ENCODE measurements at places on chromosomes 16 and 17.

DNA sequence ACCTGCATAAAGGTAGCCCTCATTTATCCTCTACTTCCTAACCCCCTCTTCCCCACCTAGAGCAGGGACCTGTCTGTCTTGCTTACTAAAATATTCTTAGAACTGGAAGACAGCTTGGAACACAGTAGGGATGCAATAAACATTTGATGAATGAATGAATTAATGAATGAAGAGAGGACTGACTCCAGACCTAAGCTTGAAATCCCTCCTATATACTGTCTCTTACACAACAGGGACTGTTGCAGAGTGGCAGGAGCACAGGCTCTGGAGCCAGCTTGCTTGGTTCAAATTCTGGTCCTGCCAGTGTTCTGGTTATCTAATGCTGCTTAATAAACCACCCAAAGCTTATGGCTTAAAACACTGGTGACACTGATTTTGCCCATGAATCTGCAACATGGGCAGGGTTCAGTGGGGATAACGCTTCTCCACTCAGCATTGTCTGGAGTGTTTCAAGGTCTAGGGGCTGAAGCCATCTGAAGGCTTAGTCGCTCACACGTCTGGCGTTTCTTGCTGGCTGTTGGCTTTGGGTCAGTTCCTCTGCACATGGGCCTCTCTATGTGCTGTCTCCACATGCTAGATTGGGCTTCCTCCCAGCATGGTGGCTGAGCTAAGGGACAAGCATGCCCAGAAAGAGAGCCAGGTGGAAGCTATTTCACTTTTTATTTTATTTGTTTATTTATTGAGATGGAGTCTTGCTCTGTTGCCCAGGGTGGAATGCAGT, 12.8 kb upstream of the RAP1GAP2 start:
- DNase-seq: no peak

GRCh38 chr17:43679911-43680310, 18.2 kb upstream of the MEOX1 start:
- DNase-seq: no peak

GRCh38 chr17:70323269-70323668, 153.9 kb downstream of the KCNJ2 start:
- no peak for DNase-seq

- no peak for DNase-seq
Measured at GRCh38 chr16:67560827-67561342, 1.4 kb upstream of the CTCF start.

DNA sequence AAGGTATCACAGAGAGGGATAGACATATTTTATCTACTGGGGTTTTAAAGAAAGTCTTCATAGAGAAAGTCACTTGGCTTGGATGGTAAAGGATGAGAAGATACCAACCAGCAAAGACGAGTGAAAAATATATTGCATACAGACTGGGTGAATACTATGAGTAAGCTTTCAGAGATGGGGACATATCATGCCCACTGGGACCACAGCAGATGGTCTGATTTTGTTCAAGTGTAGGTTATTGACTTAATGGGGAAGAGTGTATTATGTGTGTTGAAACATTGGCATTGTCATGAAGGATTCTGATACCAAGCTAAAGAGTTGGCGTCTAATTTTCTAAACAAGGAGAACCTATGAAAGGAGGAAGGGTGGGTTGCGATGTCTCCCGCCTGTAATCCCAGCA, 13.8 kb upstream of the MMD start:
- no peak for DNase-seq

- no peak for DNase-seq
Measured at GRCh38 chr16:80604600-80605355, 64.0 kb downstream of the DYNLRB2 start.

- DNase-seq: no peak
Measured at GRCh38 chr16:73891129-73891542, 405.5 kb upstream of the PSMD7 start.

- DNase-seq: no peak
Measured at GRCh38 chr17:49148171-49148570, 15.6 kb downstream of the B4GALNT2 start.

GRCh38 chr17:77523540-77523939, 382.8 kb downstream of the SEC14L1 start:
- DNase-seq: no peak

- DNase-seq: peak; percentile 77
Measured at GRCh38 chr17:67365738-67366192, 612 bp downstream of the PSMD12 start.

- DNase-seq: no peak
Measured at GRCh38 chr16:21943571-21943970, 9.6 kb upstream of the UQCRC2 start.

- DNase-seq: no peak
Measured at GRCh38 chr17:71276079-71276478, 844.7 kb upstream of the SOX9 start.

DNA sequence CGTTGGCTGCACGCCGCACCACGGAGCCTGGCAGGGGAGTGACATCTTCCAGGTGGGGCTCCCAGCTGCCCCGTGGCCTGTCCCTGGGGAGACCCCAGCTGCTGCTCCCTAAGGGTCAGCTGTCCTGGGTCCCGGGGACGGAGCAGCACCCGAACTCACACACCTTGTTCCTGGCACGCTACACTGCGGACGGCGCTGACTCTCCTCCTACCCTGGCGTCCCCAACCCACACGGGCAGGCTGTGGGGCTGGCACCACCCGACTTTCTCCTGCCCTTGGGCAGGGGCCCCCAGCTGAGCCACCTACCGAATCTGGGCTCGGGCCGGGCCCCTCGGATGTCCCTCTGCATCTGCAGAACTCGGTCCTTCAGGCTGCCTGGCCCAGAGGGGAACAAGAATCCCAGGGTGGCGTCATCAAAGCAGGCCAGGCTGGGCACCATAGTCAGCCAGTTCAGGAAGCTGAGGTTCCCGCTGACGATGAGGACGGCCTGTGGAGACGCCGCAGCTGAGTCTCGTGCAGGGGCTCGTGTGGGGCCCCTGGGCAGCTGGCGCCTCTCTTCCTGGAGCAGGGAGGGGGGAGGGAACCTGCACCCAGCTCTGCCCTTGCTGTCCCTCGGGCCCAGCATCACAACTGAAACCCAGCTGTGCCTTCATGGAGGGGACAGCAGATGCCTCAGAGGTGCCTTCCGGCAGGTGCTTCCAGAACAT, 70.5 kb upstream of the GNG13 start:
- no peak for DNase-seq

DNA sequence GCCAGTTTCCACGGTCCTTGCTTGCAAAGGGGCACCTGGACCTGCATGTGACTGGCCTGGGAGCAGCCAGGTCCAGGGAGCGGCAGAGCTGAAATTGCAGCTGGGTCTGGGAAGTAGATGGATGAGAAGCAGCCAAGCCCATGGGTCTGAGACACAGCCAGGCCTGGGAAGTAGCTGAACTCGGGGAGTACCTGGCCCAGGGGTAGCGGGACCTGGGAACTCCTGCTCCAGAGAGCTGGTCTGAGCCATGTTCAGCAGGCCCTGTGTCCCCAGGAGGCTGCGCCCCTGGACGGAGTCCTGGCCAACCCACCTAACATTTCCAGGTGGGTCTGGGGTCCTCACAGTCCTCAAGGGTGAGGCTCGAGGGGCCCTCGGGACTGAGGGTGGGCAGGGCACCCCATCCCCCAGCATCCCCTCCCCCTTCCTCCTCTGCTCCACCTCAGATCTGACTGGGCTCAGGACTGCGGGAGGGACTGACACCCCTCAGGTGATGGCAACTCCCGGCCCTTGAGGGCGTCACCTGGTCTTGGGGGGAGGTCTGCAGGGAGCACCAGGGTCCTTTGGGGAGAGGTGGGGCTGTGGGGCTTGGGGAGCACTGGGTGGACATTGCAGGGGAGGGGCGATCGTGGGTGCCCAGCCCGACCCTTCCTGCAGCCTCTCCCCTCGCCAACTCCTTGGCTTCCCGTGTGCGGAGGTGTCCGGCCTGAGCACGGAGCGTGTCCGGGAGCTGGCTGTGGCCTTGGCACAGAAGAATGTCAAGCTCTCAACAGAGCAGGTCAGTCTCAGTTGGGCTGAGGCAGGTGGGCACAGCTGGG, 3.0 kb downstream of the MSLN start:
- no peak for DNase-seq

GRCh38 chr17:73297934-73298861, 13.6 kb downstream of the CDC42EP4 start:
- no peak for DNase-seq

- DNase-seq: no peak
Measured at GRCh38 chr17:21293831-21294210, 9.3 kb downstream of the MAP2K3 start.

- no peak for DNase-seq
Measured at GRCh38 chr16:9012848-9013507, 49.3 kb upstream of the USP7 start.

- no peak for DNase-seq
Measured at GRCh38 chr17:74082886-74083285, 120.6 kb upstream of the RPL38 start.

DNA sequence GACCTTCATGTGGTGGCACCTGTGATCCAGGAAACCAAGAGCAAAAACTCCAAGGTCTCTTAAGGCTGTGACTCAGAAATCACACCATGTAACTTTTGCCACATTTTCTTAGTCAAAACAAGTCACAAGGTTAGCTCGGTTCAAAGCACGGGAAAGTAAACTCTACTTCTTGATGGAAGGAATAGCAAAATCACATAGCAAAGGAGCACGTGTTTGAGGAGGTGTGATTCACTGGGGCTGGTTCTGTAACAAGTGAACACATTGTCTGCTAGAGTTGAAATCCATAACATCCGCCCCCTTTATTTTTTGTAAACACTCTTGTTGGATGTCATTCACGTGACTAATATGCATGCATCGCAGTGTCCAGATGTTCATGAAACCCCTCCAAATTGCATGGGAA, 415.0 kb upstream of the MAF start:
- no peak for DNase-seq

- DNase-seq: no peak
Measured at GRCh38 chr17:39484178-39484577, 22.9 kb downstream of the CDK12 start.

- DNase-seq: no peak
Measured at GRCh38 chr17:77786740-77787505, 171.6 kb upstream of the TNRC6C start.

DNA sequence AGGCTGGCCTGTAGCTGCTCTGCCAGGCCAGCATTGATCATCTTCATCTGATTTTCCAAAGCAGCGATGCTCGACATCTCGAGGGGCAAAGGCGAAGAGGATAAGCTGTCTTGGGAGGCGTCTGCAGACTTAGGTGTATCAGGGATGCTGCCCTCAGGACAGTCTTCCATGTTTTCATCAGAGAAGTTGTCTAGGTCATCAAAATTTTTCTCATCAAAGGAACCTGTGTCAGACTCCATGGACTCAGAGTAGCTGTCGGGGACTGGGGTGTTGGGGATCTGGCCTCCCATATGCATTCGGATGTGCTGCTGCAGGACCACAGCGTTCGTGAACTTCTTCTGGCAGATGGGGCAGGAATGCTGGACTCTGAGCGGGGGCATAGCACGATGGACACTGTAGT, 11.5 kb downstream of the SALL1 start:
- no peak for DNase-seq

- DNase-seq: no peak
Measured at GRCh38 chr17:18980682-18981334, 23.8 kb downstream of the FAM83G start.

DNA sequence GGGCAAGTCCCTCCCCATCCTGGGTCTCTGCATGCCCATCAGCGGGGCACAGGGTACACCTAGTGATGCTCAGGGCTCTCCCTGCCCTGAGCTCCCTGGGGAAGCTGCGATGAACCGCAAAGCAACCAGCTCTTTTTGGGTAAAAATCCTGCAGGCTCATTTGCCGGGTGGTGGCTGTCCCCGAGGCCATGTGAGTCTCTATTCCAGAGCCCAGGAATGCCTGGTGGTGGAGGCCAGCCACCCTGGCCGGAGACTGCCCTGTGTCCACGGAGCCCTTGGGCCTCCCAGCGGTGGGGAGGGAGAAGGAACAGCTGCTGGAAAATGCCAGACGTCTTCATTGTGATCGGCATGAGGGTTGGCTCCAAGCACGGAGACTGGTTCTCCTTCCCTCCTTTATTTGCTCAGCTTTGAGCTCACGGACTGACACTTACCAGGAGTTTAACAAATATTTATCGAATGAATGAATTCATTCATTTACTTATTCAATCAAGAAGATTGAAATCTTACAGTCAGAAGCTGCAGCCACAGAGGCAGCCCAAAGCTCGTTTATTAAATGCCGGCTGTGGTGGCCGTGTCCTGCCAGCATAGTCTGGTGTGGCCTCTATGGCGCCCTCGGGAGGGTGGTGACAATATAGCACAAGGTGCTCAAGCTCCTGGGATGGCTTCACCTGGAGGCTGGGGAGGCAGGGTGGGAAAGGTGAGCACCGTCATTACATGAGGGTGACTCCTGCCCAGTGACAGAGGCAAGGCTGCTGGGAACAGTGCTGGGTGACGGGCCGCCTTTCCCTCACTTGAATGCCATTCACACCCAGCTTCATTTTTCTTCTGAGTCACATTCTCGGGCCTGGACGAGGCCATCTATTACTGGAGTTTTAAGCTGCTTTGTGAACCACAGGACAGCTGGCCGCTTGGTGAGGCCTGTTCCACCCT, 31.1 kb upstream of the JPH3 start:
- DNase-seq: no peak

DNA sequence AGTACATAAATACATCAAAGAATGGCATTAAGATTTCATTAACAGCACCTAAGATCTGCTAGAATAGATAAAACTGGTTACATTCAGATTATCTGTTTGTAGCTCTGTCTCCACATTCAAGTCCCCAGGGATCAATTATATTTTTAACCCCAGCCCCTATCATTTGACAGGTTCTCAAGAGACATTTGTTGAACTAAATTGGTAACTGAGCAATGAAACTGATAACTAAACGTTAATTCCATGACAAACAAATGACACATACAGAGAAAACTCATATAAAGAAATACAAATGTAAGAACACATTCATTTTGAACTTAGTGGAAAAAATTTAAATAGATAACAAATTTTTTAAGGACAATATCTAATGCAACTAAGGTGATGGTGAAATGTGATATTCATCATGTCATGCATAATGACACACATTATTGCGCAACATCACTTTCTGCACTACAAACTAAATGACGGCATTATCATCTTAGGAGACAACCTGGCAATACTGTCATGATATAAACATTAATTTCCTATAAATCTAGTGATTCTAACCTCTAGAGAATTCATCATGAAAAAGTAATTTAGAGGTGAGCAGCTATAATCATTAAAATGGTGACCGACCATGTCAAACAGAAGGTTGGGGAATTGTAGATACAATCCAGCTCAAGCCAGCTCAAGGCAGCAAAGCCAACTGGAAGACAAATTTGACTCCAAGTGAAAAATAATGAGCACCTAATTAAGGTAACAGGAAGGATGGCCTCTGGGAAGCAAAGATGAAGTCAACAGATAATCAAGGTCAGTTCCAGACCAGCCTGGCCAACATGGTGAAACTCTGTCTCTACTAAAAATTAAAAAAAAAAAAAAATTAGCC, 9.5 kb downstream of the ARHGAP17 start:
- DNase-seq: no peak

GRCh38 chr16:576823-577201, 7.0 kb downstream of the PIGQ start:
- DNase-seq: no peak

All from stimulated activated effector memory CD8-positive, alpha-beta T cell treated with anti-CD3 and anti-CD28 coated beads, Interleukin-12 subunit alpha, Interleukin-12 subunit beta, amount 100 ng/mL, for 72 hours (primary cell).